Naive B cell (primary cell): ENCODE measurements at places on chromosomes 2 and 18.

DNA sequence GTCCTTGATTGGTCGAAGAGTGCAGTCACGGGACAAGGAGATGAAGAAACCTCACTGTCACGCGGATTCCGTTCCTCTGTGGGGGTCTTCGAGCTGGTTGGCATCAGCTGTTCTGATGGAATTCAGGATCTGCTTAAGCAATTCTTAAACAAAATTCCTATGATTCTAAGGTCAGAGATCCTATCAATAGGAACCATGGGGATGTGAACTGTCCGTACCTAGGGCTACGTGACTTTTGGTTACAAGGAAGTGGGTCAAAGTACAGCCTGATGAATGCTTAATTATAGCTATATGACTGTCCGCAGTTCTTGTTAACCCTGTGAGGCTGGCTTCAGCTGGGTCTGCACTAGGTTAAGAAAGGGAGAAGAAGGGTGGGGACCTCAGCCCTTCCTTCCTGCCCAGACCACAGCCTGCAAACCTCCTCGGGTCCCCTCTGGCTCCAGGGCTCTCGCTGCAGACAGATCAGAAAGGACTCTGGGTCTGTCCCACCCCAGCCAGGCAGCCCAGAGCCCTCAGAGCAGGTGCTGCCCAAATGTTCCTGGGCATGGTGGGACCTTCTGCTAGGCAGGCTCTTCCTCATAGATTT, 44.2 kb upstream of the TAF1B start:
- no peak for DNase-seq

GRCh38 chr2:111662771-111663470, 221.1 kb downstream of the ANAPC1 start:
- DNase-seq = no peak

GRCh38 chr2:232652505-232652851, 19.1 kb downstream of the EFHD1 start:
- no peak for DNase-seq

- DNase-seq = no peak
Measured at GRCh38 chr2:198325359-198325758, 521.0 kb downstream of the PLCL1 start.

DNA sequence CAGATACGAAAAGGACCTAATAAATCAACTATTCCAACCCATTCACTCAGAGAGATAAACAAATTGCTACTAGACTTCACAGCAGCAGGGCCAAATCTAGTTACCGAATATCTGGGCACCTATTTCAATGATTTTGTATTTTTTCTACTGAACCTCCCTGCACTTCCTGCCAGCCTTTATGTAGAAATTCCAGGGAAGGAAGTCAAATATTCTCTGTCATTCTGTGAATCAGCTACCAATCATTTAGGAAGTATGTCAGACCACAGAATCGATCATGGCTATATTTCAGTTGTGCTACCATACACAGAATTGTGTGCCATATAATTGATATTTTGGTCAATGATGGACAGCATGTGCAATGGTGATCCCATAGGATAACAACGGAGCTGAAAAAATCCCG, 109.6 kb upstream of the SPOPL start:
- no peak for DNase-seq

- no peak for DNase-seq
Measured at GRCh38 chr18:3051718-3052410, 38.9 kb upstream of the LPIN2 start.
